GM04504 (cell line): ENCODE measurements at places on chromosomes 2 and 18.

- DNase-seq = no peak
These were observed 71.8 kb downstream of the APOB start for GRCh38 chr2:20972110-20972509.

DNA sequence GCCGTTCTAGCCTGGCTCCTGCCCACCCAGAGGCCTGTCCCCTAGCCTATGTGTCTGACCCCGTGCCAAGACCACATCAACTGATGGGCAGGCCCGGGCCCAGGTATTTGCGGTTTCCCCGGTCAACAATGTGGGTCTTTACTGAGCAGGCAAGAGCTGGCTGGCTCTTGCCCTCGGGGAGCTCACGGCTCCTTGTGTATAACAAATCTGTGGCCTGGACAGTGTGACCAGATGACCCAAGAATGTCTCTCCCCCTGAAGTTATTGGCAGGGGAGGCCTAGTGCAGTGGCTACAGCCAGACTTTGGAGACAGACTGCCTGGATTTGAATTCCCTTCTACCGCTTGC, 179.6 kb downstream of the KLHL29 start:
- no peak for DNase-seq

DNA sequence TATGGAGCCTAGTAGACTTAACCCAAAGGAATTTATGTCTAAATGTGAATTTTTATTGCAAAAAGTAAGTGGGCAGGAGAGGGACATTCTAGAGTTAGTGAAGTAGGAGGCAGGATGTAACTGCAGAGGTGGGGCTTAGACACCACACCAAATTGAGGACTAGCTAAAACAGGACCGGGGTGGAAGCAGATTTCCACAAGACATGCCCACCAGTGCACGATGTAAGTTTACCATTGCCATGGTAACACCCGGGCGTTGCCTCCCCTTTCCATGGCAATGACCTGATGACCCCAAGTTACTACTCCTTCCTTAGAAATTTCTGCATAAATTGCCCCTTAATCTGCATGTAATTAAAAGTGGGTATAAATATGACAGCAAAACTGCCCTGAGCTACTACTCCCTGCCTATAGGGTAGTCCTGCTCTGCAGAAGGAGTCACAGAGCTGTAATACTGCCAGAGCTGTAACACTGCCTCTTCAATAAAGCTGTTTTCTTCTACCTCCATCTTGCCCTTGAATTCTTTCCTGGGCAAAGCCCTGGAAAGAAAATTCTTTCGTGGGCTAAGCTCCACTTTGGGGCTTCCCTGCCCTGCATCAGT, 509.7 kb downstream of the ERBB4 start:
- DNase-seq = no peak

GRCh38 chr18:50138181-50139064, 56.5 kb downstream of the MYO5B start:
- DNase-seq = no peak

DNA sequence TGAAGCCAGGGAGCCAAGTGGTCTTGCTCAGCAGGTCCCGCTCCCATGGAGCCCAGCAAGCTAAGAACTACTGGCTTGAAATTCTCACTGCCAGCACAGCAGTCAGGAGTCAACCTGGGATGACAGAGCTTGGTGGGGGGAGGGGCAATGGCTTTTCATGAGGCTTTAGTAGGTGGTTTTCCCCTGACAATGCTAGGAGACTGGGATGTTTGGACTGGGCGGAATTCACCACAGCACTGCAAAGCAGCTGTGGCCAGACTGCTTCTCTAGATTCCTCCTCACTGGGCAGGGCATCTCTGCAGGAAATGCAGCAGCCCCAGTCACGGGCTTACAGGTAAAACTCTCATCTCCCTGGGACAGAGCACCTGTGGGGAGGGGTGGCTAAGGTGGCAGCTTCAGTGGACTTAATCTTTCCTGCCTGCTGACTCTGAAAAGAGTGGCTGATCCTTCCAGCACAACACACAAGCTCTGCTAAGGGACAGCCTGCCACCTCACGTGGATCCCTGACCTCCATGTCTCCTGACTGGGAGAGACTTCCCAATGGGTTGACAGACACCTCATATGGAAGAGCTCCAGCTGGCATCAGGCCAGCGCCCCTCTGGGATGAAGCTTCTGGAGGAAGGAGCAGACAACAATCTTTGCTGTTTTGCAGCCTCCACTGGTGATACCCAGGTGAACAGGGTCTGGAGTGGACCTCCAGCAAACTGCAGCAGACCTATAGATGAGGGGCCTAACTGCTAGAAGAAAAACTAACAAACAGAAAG, 349.7 kb upstream of the ST6GAL2 start:
- no peak for DNase-seq
